ENCODE measurements at places on chromosomes 6 and 20.

GRCh38 chr6:61841958-61842357 lies 444.1 kb downstream of the KHDRBS2 start:
- DNase-seq = no peak

DNA sequence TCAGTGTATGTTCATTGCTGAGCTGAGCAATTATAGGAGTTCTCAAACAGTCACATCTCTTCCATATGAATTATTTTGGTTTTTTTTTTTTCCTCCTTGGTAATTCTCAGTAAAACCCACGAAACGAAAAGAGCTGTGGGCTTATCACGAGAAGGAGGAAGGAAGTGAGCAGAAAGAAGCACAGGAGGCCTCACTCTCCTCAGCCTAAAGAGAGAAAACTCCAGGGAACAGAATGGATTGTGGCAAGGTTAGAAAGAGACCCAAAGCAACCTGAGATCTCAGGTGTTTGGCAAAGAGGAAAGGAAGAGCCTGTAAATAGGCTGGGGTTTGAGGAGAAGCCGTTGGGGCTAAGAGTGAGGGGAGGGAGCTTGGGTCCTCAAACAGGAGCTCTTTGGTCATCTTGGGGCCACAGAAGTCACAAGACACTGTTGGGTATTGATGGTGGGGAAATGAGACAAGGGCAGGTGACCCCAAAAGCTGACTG lies 67.8 kb upstream of the CITED2 start:
- no peak for DNase-seq

DNA sequence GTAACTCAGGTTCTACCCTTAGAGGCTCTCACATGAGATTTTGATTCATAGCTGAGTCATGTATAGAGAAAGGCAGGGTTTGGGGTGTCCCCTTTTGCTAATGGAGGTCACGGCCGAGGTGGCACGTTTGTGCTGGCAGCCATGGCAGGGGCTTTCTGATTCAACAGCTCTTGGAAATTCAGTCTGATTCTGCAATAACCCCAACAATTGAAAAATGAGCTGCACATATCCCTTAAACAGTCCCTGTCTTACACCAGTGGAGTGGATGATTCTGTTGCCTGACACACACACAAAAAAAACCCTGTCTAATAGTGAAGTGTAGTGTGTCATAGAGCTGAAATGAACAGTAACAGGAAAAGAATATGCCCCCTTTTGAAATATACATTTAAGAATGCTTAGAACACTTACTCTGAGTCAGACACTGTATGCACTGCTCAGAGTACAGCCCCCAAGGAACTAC lies 40.4 kb upstream of the ARG1 start:
- no peak for DNase-seq

- DNase-seq = no peak
These were observed 192.3 kb downstream of the AIG1 start for GRCh38 chr6:143252961-143253360.

GRCh38 chr6:20722455-20722854 lies 188.2 kb downstream of the CDKAL1 start:
- DNase-seq = no peak

DNA sequence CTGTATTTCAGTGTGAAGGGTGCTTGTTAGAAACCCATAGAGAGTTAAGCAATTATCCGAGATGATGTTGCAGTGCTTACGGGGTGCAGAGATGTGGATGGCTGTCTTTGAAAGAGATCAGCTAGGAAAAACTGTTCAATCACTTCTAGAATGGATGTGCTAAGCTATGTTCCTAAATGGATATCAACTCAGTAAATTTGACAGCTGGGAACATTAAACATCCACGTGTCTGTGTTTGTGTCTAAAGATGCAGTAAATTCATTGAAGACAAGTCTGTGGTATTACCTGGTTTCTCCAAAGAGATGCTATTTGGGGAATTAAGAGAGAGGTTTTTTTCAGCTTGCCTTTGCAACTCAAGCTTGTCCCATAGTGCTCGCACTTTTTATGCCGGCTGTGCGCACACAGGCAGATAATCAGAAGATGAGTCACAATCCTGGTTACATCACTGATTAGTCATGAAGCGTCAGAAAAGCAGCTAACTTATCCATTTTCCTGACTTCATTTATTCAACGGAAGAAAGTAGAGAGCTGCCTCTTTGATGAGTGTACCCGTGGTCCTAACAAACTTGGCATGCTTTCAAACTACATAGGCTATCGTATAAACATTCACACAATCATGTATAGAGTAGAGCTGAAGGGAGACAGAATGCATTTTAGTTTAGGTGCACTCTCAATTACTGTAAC lies 691.7 kb upstream of the SLC35B3 start:
- no peak for DNase-seq

DNA sequence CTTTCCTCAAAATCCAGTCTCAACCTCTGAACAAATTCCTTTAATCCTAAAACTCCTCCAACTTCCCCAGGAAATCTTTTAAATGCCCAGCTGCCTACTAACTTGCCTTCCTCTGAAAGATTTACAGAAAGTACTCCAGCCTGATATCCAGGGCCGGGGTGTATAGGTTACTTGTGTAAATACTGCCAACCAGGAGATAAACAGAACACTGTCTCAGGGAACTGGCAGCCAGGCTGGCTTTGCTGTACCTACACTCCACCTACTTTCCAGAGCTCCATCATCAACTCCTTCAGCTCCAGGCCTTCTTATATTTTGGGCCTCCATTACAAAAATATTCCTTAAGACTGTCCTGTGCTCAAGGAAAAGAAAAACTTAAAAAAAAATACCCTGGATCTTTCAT lies 85.9 kb downstream of the CEP162 start:
- DNase-seq = no peak

DNA sequence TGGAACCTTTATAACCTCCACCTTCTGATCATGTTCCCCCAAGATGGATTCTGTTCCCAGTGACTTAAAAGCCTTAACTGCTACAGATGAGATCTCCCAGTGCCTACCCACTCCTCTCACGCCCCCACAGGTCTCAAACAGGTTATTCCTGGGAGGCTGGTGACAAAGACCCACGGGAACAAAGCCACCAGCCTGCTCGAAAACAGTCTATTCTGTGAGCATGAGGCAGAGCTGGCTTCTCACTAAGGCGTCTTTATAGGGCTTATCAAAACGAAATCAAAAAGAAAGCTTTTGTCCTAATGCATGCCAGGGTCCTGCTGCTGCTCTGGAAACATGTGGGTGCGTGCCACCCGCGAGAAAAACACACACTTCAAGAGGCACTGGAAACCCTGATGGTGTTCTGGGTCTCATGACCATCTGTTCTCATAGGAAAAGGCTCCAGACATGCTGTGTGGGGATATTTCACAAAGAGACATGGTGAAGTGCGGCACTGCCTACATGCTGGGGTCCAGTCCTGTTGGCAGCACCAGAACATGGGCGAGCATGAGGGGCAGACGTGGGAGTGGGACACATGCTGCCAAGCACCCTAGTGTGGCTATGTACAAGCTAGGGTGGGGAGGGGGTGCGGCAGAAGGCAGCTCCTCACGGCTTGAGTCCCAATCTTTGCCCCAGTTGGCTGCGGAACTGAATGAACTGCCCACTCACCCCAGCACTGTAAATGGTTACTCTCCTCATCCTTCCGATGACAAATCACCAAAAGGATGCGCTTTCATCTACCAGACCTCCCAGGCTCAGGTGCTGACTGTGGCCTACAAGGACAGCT lies 2.1 kb downstream of the FKBP1A start:
- no peak for DNase-seq
